ENCODE measurements at places on chromosomes 3 and 15.

DNA sequence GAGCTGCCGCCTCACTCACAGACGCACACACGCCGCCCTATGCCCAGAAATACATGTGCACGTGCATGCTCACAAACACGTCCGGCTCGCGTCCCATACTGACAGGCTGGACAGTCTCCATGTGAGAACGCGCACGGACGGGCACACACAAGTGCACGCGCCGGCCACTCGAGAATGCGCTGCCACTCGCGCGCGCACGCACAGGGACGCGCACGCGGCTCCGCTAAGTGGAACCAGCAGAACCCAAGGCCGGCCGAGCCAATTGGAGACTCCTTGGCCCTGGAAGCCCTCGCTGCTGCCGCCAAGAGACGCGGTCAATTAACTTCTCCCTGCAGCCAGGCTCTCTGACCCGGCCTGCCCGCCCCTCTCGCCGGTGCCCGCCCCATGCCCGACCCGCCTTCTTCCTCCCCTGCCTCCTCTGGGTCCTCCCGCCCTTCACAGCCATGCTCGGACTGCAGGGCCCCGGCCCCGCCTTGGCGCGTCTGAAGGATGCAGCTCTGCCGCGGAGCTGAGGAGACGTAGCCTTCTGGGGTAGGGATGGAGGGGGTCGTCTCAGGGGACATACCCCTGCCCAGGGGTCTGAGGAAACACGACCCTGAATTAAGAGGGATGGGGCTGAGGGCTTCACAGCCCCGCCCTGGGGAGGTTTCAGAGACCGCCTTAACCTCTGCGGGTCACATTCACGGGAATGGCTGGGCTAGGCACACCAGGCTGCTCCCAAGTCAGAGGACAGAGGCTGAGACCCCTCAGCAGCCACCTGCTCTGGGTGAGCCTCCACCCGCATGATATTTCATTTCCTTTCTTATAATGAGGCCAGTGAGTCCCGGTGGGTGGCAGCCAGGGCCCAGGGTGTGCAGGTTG lies 15.0 kb downstream of the PTH1R start:
- no peak for DNase-seq

GRCh38 chr3:140568131-140568530 lies 109.7 kb upstream of the TRIM42 start:
- DNase-seq, result no peak

DNA sequence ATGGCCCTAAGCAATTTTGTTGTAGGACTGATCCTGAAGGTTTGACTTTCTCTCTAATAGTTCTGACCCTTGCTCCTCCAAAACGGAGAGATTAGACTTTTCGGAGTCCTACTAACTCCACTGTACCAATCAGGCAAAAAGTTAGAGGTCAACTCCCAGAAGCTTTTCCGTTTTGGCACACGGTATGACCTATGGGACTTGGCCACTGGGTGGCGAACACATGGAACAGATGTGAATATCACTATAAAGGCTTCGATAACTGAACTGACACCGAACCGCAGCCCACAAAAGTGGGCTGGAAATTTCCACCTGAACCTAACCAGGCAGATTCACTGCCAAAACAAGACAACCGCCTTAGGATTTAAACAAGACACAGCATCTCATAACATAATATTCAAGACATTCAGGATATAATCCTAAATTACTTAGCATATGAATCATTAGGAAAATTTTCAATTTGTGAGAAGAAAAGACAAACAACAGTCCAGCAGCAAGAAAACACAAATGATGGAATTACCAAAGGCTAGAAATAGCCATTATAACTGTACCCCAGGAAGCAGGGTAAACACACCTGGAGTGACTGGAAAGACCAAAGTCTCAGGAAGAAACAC lies 12.2 kb upstream of the TM2D3 start:
- no peak for DNase-seq

- no peak for DNase-seq
Measured at GRCh38 chr15:98505611-98506031, 142.7 kb upstream of the IGF1R start.

DNA sequence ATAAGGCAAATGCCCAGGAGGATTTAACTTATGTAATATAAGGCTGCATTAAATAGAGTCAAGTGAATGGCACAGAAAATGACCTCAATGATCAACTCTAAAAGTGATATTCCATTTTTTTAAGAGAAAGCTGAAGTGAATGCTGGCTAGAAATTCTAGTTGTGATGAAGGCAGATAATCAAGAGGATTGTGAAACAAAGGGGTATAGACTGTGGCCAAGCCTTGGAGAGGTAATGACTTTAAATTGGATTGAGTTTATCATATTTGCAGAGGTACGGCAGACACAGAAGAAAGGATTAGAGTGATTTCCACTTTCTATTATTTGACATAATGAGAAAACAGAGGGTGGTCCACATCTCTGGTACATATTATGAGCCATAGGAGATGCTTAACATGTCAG lies 269.2 kb downstream of the MECOM start:
- no peak for DNase-seq

DNA sequence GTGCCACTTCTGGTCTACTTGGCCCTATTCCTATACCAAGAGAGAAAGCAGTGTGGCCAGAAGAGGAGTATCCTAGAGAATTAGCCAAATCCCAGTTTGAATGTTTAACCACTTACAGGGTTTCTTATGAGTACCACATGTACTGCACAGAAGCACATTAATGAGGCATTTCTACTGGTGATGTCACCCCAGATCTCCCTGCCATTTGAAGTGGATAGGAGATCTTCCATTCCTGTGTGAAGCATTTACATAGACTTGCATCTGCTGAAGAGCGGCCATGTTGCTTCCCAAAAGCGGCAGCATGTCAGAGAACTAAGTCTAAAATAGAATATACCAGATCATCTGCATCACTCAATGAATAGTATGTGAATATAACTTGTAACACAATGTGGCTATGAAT lies 108.4 kb upstream of the TUSC7 start:
- no peak for DNase-seq

DNA sequence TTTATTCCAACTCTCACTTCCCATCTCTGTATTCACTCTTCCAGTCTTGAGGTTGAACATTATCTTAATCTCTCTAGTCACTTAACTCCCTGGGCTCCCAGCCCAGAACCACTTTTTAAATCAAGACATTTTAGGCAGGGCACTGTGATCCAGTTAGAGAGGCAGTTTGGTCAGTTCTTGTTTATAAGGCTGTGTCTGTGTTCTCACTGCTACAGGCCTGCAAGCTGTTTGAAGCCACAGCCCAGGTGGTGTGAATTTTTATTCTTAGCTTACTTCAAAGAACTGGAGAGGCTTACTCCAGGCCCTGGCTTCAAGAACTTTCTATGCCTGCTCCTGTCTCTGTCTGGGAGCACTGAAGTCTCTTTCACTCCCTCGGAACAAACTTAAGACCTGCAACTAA lies 906.1 kb downstream of the CADM2 start:
- DNase-seq, result no peak
